T-cell (primary cell): ENCODE measurements at places on chromosomes 16 and 17.
A peak's percentile ranks its signal among the peaks of the same experiment; 100 is the strongest.

DNA sequence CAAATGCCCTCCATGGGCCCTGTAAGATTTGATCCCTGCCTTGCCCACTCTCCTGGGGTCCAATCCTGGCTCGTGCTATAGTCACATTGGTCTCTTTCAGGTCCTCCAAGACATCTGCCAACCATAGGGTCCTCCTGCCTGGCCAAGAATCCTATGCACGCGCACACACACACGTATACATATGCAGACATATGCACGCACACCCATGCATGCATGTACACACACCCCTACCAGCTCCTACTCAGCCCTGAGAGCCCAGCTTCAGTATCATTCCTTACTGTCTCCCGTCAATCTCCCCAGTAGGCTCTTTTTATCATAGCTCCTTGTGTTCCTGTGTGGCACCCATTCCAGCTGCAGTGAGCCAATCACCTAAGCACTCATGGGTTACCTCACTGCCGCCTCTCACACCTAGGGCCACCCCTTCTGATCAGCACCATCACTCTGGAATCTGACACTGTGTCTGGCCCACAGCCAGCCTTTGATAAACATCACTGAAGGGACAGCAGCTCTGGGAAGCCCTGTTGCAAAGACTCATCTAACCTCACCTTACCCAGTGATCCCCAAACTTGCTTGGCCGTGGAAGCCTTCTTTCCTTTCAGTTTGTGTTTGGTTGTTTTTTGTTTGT lies 7.9 kb upstream of the DNAH17 start:
- no peak for DNase-seq

DNA sequence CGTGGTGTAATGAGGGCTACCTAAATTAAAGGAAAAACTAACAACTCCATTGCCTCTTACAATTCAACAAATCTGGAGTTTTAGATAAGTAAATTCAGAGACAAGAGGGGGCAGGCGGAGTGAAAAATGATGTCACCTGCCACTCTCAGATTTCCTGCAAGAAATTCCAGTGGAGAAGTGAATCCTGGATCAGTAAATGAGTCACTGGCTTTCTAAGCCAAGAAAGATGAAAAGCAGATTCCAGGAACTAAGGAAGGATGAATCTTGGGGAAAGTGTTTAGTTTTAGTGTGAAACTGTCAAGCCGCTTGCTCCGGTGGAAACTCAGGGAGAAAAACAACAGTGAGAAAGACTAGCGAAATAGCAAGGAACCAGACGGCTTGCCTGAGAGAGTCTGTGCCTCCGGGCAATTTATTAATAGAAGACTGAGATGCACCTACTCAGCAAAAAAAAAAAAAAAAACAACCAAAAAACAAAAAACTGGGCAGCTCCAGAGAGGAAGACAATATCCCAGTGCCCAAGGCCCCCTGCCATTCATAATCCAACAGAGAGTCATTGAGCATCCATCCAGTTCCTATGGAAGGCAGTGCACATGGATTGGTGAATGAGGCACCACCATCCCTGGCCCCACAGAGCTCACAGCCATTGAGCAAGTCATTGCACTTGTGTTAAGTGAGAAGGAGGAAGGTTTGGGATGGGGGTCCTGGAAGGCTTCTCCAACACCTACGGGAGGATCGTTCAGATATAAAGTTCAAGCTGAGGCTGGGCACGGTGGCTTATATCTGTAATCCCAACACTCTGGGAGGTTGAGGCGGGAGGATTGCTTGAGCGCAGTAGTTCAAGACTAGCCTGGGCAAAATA lies 12.1 kb upstream of the RIPOR1 start:
- no peak for DNase-seq

GRCh38 chr16:70695331-70696070 lies 9.6 kb upstream of the MTSS2 start:
- DNase-seq: peak; percentile 24

- no peak for DNase-seq
Measured at GRCh38 chr16:70706948-70707465, 21.2 kb upstream of the MTSS2 start.

GRCh38 chr17:72693151-72693878 lies 399.2 kb downstream of the SLC39A11 start:
- no peak for DNase-seq

DNA sequence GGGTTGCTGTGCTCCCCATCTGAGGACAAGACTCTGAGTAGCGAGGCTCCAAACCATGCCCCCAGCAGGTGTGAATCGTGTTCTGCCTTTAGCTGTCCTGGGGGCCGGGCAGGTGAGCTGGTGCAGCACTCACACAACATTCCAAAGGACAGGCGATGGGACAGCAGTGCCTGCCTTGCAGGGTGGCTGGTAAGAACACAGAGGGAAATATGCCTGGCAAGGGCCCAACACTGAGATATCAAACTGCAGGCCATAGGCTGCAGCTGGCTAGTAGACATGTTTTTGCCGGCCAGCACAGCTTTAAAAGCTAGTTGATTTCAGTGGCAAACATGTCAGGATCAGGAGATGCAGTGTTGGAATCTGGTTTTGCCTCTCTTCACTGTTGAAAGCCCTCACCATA lies 23.6 kb downstream of the CLEC16A start:
- DNase-seq: no peak

DNA sequence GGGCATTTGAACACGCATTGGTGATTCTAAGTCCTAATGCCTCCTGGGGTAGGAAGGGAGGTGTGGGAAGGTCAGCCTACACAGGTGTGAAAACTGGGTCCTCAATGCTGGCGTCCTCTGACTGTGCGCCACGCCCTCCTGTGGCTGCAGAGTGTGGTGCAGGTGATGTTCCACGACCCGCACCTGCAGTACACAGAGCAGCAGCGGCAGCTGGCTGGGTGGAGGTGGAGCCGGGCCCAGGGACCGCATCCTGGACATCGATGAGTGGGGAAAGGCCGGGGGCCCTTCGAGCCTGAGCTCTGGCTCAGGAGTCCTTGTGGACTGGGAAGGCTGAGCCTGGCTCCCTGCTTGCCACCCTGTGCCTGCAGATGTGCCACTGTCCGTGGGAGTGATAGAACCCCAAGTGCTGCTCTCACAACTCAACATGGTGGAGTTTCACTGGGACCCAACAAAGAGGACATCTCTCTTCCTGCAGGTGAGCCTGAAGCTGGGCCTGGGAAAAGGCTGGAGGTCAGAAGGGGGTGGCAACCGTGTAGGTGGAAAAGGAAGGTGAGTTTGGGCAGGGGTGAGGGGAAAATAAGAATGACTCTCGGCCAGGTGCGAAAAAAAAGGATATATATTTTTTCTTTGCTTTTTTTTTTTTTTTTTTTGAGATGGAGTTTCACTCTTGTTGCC lies 14.0 kb upstream of the STAC2 start:
- peak; percentile 35 for DNase-seq

DNA sequence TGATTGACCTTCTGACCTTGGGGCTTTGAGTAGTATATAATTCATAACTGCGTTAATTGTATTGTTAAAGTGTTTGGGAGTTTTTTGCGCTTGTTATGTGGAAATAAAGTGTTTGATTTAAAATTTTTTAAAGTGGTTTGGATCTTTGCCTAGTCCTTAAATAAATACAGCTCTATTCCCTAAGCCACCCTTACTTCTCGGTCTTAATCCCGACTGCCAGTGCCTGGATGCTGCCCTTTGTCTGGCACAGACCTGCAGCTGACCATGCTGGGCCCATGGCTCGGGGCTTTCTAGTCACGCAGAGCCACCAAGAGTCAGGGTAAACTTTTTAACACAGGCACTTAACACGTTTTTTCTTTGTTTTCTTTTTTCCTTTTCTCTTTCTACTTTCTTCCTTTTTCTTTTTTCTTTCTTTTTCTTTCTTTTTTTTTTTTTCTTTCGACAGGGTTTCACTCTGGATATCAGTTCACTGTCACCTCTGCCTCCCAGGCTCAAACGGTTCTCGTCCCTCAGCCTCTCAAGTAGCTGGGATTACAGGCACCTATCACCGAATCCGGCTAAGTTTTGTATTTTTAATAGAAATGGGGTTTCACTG lies 19.6 kb upstream of the SLC5A11 start:
- DNase-seq: no peak

GRCh38 chr17:58614859-58615459 lies 76.9 kb downstream of the TEX14 start:
- no peak for DNase-seq

- peak; percentile 38 for DNase-seq
Measured at GRCh38 chr16:89037261-89038152, 56.1 kb upstream of the ACSF3 start.

GRCh38 chr16:49259330-49259729 lies 22.3 kb downstream of the CBLN1 start:
- no peak for DNase-seq

DNA sequence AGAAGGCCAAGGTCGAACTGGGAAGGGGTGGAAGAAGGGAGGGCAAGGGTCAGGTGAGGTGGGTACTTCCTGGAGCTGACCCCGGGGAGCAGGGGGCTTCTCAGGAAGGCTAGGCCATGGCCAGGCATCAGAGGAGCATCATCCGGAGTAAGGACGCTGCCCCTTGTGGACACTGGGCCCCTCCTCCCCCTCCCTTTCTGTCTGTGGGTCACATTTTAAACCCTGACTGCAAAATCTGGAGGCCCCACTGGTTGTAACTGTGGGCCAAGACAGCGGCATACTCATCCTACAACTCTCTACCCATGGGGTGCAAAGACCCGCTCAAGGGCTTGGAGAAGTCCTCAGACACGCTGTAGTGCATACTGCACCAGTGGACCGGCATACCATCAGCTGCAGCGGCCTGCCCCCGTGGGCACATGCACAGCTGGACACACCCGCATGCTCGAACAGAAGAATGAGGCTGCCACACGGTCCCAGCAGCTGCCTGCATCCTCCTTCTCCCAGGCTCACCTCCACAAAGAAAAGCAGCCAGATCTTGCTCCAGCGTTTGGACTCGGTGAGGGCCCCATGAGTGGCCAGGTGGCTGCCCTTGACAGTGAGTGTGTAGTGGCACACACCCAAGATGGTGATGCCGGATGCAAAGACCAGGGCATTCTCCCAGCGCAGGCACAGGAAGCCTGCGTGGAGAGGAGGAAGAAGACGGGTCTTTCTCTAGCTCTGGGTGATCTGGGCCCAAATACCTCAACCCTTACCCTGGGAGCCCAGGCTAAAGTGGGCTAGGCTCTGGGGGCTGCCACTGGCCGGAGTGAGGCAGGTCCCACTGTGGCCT lies 1.2 kb downstream of the FADS6 start:
- no peak for DNase-seq

GRCh38 chr16:80938004-80938878 lies 68.4 kb downstream of the CMC2 start:
- DNase-seq: no peak

DNA sequence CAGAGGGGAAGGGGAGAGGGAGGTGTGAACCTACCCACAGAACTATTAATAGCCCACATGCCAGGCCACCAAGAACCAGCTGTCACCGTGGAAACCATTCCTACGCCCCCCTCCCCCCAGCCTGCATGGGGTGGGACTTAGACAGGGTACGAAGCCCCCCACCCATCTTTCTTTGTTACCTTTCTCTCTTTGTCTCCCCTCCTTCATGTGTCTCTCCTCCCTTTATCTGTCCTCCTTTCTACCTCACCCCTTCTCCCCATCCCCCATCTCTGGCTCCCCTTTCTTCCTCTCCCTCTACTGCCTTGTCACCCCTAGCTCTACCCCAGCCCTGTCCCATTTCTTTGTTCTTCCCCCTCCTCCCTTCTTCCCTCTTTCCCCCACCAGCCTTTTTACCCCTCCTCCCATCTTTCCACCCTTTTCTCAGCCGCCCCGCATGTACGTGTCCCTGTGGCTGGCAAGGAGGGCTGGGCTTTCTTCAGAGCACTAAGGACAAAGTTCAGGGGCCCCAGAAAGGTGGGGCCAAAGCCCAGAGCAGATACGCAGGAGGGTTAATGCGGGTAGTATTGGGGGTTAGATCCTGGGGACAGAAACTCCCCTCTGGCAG lies 8.0 kb downstream of the THRA start:
- no peak for DNase-seq

DNA sequence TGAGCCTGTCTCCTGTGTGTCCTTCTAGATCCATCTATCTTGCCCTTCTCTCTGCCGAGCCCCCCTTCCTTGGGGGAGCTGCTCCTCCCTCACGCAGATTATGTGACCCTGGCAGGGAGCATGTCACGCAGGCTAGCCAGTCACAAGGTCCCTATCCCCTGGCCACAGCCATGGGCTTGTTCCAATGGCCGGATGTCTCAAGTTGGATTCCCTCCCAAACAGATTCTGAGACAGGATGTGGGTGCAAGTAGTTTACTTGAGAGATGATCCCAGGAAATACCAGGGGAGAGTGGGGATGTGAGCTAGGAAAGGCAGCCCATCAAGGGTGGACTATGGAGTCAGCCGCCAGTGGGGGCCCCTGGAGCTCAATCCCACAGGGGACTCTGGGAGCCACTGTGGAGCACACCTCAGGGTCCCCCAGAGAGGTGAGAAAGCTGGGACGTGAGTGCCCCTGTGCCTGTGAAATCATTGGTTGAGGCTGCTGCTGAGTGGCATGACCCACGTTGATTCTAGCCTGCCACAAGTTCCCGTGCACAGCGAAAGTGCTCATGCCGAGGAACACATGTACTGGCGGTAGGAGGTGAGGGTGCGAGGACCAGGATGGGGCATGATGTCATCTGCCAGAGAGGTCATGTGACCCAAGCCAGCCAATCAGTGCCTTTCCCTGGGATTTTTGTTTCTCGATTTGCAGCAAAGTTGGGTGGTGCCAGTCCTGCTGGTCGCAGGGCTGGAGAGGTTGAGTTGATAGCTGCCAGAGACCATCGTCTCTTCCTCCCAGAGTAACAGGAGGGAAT lies 6.4 kb upstream of the CRISPLD2 start:
- DNase-seq: no peak

DNA sequence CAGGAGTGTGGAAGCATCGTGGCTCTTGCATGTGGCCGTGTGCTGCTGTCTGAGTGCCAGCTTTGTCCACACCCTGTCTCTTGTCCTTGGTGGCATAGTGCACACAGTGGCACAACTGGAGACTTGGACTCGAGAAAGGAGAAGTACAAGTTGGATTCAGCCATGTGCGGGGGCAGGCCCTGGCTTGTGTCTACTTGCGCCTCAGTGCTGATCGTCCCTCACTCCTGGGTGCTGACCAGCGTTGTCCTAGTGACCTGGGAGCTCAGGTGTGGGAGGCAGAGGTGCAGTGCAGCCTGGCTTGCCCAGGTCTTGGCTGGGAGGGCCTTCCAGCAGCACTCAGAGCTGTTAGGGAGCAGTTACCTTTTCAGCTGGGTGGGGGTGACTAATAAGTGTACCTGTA lies 20.6 kb downstream of the MPRIP start:
- no peak for DNase-seq

GRCh38 chr17:6040504-6040903 lies 29.7 kb upstream of the WSCD1 start:
- DNase-seq: no peak
